Activated naive CD8-positive, alpha-beta T cell treated with anti-CD3 and anti-CD28 coated beads for 36 hours (primary cell): ENCODE measurements at places on chromosomes 13 and 19.
A peak's percentile ranks its signal among the peaks of the same experiment; 100 is the strongest.

- peak; percentile 35 for DNase-seq
These were observed 550 bp downstream of the ZNF383 start for GRCh38 chr19:37218592-37218935.

DNA sequence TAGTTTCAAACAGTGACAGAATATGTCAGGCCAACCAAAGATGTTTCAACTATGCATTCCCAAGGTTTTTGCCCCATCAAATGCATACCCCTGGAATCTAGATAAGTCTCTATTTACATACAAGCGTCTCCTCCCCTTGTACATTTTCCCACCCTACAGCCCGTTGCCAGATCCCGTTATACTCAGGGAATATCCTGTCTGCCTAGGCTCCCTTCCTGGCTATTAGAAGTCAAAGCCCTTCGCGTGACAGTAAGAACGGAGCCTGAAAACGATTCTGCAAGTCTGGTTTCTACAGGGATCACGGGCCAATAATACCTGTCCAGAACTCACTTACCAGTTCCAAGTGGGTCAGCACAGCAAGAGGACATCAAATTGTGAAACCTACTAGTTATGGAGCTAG, 134.8 kb downstream of the LACC1 start:
- no peak for DNase-seq

- DNase-seq, result no peak
These were observed 17.0 kb downstream of the F10 start for GRCh38 chr13:113139577-113139976.

DNA sequence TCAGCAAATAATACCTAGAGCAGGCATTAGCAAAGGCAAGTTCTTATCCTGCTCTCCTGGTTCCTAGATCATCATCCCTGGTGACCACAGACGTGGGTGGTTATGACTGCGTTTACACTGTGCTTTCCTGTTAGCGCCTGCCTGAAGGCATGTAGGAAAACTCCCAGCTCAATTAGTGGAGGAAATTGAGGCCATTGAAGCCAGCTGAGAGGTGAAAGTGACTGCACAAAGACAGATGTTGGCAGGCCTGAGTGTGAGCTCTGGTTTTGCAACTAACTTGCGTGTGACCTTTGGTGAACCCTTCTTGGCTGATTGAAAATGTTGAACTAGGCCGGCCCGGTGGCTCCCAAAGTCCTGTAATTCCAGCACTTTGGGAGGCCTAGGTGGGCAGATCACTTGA, 17.5 kb upstream of the NWD1 start:
- DNase-seq, result no peak

DNA sequence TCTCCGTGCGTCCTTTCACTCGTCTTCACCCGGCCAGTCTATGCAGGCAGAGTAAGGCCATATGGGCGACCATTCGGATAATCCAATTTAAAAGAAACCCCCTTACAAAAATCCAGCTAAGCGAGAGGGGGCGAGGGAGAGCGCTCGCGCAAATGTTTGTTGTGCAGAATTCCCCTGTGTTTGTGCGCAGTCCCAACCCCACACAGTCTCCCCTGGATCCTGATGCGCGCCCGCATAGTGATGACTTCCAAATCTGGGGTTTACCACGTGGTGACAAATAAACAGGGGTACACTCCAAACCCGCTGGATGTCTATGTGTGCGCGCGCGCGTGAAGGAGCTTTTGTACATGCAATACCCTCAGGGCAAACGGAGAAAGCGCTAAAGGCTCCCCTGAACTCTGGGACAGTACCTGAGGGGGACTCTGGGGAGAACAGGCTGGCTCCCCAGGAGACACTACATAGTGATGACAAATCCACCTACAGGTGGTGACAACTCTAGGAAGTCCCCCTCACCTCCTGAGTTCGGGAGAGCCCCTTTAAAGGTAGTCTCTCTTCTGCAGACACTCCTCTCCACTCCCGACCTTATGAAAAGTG, 8.5 kb downstream of the SOX21 start:
- no peak for DNase-seq

GRCh38 chr19:46133777-46134241, 9.3 kb upstream of the IGFL3 start:
- DNase-seq, result no peak

DNA sequence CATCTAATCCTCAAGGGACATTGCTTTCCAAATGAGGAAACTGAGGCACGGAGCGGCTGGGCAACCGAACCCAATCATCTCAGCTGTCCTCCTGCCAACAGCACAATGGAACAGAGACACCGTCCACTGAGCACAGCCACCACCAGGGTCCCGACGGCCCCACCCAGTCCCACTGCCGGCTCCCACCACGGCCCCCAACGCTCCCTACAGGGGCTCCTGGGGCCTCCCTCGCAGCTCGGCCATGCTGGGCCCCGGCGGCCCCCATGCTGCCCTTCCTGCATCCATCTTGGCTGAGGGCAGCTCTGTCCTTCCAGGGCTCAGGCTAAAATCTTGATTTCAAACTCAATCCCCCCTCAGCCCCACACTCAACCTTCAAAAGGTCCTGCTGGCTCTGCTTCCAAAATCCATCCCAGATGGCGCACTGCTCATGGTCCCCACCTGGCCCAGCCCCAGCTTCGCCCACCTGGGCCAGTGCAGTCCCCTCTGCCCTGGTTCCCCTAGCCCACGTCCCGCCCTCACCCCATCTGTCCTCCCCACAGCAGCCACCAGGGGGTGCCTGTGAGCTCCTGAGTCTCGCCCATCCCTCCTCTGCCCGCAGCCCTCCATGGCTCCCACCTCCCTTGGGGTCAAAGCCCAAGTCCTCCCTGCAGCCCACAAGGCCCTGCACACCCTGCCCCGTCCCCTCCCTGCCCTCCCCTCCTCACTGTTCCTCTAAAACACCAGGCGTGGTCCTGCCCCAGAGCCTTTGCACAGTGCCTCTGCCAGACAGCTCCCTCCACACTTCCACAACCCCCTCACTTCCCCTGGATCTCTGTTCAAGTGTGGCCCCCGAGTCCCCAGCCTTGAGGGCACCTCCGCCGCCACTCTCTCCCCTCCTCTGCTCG, 7.9 kb downstream of the PIP5K1C start:
- peak; percentile 41 for DNase-seq

DNA sequence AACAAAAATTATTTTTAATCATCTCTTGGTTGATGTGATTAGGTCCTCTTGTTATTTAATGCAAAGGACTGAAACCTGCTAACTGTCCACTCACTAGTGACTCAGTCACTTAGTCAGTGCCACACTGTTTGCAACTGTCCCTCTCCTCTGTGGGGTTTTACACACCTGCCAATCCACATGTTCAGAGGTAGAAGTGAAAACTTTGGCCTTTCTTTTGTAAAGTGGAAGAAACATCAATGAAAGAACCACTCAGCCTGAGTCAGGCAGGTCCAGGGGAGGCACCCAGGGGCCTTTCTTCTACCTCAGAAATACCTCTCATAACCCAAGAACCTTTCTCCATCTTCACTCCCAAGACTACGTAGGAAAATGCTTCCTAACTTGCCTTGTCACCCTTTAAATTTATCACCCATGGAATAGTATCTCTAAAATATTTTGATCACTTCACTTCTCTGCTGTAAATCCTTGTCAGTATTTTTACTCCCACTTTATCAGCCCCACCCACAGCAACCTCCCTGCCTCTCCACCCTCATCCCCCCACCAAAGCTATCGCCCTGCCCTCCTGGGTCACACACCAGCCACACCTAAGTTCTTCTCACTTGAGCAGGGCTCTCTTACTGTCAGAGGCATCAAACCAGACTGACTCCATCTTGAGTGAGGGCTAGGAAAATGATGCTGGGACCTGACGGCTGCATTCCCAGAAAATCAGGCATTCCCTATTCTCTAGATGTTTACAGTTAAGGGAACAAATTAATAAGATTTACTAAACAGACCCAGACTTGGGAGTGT, 29.6 kb upstream of the EEF1AKMT1 start:
- DNase-seq, result no peak

DNA sequence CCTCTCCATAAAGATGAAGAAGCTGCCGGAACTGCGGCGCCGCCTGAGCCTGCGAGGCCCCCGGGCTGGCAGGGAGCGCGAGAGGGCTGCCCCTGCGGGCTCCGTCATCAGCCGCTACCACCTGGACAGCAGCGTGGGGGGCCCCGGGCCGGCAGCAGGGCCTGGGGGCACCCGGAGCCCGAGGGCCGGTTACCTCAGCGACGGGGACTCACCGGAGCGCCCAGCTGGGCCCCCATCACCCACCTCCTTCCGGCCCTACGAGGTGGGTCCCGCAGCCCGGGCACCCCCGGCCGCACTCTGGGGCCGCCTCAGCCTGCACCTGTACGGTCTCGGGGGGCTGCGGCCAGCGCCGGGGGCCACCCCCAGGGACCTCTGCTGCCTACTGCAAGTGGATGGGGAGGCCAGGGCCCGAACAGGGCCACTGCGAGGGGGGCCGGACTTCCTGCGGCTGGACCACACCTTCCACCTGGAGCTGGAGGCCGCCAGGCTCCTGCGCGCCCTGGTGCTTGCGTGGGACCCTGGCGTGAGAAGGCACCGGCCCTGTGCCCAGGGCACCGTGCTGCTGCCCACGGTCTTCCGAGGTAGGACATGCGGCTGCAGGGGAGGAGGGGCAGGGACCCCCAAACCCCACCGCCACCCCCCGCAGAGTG, 2.7 kb downstream of the SYDE1 start:
- no peak for DNase-seq

- DNase-seq, result no peak
These were observed 8.8 kb downstream of the RRAS start for GRCh38 chr19:49631014-49631588.

- DNase-seq, result no peak
These were observed 11.5 kb upstream of the WBP4 start for GRCh38 chr13:41049480-41050440.

DNA sequence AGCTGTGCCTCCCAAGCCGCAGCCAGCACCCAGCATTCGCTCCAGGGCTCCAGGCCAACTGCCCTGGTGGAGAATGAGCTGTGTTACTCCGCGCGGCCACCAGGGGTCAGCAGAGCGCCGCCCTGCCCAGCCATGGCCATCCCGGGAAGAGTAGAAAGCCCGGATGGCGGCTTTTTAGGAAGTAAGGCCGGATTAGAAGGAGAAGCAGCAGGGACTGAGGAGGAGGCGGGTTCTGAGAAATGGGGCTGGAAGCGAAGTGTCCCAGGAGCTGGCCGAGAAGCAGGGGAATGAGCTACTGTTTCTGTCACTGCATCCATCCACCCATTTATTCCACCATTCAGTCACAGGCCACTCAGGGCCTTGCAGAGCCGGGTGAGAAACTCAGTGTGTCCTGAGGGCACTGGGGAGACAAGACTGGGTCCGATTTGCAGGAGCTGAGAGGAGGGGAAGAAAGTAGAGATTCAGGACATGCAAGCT, 6.6 kb upstream of the NPAS1 start:
- peak; percentile 62 for DNase-seq
